ENCODE measurements at places on chromosomes 4 and X.

DNA sequence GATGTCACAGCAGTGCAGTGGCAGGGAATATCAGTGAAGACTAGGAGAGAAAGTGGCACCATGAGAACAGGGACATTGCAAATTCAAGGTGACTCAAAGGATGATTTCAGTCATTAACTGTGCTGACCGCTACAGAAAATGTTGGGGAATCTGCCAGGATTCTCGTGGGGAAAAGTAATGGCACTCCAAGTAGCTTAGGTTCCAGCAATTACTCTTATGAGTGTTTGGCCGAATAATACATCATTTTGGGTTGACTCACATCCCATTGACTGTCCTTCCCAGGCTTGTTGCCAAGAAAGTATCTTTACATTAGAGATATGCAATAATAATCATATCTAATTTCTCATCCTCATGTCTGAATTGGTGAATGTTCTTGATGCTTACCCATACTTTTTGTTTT is 1411.1 kb upstream of the PCDH7 start:
- DNase-seq: no peak

- DNase-seq: no peak
These were observed 773 bp downstream of the SNCA start for GRCh38 chr4:89836031-89836745.

DNA sequence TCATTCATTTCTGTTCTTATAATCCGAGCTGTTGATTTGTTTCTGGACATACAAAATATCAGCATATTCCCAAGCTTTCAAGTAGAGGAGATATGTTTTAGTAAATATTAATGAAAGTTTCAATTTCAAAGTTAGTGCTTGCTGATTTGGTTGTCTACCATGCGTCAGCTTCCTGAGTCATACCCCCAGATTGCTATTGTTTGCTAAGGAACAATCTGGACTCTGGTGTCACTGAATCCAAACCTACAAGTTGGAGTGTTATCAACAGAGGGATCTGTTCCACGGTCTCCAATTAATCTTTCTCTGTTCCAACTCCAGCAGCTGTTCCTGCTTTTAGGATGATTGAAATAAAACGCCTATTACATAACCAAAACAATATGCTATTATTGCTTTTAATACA is 96.1 kb upstream of the FAM9A start:
- no peak for DNase-seq

GRCh38 chrX:151984902-151985301 is 10.4 kb upstream of the GABRE start:
- no peak for DNase-seq

GRCh38 chr4:139857977-139858376 is 192.4 kb downstream of the MGST2 start:
- no peak for DNase-seq

- no peak for DNase-seq
These were observed 30.5 kb upstream of the COL25A1 start for GRCh38 chr4:109332926-109333464.

- DNase-seq: no peak
These were observed 72.5 kb downstream of the EVC2 start for GRCh38 chr4:5635826-5636195.

DNA sequence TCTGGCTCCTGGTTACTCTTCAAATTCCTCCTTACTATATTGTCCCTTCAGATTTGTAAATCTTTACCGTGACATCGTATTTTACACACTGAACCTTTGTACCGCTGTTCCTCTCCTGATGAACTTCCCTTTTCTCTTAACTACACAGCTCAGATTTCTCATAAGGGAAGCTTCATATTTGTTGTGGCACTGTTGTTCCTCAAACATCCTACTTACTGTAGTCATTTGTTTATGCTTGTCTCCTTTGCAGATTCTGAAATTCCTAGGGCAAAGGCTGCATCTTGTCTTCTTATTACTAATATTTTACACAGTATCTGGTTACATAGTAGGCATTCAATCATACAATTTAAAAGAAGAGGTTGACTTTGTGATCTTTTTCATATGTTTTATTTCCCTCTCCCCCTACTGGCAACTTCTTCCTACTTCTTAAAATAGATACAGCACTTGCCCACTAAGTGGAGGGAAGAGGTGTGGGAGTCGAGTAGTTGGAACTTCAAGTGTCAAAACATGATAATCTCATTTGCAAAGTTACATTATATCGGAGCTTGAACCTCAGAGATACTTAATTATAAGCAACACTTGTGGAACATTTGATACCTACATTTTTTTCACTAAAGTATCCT is 50.0 kb downstream of the TET2 start:
- no peak for DNase-seq

DNA sequence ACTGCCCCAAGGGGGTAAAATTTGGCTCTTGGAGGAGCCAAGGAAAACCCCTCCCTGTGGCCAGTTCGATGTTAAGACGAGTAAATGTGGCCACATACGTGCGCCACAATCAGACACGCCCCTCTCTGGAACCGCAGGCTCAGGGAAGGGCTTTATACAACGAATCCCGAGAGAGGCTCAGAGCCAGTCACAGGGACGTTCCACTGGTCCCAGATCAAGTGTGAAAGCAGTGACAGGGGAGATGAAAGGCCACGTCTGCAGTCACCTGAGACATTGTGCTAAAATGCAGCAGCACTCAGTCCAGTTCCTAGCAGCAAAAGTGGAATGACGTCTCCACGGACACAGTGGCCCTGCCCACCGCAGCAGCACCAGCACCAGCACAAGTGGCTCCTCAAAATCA is 68.0 kb downstream of the ACOX3 start:
- DNase-seq: no peak

DNA sequence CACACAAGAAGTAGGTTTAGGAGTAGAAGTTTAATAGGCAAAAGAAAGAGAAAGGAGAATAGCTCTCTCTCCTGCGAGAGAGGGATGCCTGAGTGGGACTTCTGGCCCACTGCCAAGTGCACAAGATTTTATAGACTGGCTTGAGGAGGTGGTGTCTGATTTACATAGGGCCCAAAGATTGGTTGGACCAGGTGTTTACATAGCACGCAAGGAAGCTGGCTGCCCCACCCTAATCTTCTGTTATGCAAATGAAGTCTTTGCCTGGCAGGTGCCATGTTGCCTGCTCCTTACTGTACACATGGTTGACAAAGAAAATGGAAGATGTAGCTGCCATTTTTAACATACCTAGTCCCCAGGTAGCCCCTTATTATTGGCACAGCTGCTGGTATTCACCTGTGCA is 170.8 kb upstream of the GATB start:
- DNase-seq: no peak
